ENCODE measurements at places on chromosomes 5 and 9.

DNA sequence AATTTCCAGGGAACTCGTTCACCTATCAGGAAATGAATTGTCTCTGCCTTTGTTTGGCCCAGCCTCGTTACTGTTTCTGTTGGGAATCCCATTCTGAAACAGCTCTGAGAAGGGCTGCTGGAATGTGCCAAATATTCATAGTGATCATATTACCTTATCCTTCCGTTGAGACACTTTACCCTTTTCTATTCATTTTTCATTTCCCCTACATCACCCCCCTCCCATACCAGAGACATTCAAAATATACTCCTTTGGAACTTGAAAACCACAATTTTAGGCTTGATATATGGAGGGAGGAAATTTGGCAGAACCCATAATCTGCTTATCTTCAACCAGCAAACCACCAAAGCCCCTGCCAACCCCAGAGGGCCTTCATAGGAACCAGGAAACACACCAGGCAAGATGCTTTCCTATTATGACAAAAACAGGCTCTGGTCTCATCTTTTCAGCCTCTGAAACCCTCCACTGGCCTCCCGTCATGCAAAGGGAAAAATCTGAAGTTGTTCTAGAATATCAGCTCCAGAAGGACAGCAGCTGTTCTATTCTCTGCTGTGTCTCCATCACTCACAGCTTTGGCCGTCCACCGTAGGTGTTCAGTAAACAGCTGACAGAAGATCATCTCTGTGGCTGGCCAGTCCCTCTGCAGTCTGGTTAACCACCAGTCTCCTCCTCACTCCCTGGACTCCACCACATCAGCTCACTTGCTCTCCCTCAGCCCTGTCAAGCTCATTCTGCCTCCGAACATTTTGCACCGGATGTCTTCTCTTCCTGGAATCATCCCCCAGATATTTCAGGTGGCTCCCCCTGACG, 217.2 kb upstream of the WWC1 start:
- no peak for DNase-seq

DNA sequence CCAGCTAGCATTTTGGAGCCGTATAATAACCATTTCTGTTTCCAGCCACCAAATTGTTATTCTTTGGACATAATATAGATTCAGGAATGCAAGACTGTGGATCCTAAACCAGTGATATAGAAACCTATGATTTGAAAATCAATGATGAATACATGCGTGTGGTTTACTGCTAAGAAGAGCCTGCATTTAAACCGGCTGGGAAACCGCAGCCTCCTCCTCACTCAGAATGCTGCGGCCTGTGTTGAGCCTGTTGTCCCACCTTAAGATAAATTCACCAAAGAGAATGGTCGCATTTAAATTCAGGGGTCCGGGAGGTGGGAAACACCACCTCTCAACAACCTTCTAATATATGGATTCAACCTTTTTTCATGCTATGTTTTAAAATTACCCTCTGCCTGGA, 148.0 kb downstream of the MEF2C start:
- no peak for DNase-seq

- DNase-seq = no peak
Measured at GRCh38 chr9:26656003-26656870, 236.4 kb downstream of the CAAP1 start.

DNA sequence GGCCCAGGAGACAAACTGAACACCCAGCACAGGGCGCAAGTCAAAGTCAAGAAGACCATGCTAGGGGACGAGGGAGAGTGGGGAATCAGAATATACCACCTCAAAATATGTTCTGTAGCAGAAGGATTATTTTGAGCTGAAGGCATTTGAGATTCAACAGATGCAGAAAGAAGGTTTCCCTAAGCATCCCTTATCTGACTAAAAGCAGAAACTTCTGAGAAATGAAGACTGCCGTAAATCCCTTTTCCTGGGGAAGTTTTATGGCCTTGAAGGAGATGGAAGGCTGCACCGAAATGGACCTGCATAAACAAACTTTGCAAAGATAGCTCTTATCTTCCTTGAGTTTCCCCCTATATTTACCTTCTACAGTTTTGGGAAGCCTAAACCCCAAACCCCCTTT, 72.8 kb downstream of the PTTG1 start:
- no peak for DNase-seq

- no peak for DNase-seq
Measured at GRCh38 chr5:111238431-111239225, 14.4 kb downstream of the CAMK4 start.

DNA sequence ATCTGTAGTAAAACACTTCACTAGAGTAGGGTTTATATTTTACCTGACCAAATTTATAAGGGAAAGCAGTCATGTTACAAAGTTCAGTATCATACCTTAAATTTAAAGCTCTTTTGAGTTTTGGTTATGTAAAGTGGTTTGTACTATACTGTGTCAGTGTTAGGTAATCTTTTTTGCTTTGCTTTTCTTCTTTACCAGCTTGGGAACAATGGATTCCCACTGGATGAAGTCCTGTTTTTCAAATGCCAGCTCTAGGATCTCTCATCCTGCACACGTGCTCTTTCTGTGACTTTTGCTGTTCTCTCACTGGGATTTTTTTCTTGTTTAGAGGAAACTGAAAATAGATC, 15.9 kb downstream of the CYSTM1 start:
- DNase-seq = no peak

DNA sequence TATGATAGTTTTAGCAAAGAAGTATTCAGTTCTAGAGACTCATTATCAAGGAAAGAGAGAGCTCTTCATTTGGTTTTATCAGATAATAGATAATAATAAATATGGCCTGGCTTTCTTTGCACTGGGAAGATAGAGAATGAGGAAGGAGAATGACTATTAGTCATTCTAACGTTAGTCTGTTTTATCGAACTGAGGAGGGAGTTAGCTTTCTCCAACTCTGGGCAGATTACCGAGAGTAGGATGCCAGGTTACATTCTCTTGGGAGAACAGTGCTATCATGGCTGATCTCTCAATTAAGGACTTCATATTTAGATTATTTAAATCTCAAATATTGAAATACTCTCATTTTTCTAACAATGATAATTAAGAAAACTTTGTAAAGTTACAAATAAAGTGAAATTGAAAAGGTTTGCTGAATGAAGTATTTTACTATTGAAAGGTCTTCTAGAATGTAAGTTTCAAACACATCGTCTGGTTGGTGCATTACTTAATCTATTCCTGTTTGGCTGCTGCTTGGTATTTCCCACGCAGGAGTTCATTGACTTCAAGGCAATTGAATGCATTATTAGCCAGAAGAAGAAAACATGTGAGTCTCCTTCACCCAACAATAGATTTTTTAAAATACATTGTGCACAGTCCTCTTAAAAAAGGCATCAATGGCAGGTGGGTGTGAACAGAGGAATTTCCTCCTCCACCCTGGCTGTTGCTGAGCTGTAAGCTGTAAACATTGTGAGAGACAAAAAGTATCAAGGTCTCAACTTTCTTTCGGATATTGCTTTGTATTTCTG, 140.8 kb downstream of the C9orf152 start:
- no peak for DNase-seq

- DNase-seq = no peak
Measured at GRCh38 chr5:123873846-123874245, 361.9 kb downstream of the CSNK1G3 start.

- DNase-seq = peak; percentile 22
Measured at GRCh38 chr5:40437452-40437861, 242.3 kb upstream of the PTGER4 start.

GRCh38 chr5:95824747-95825146, 2.2 kb upstream of the GLRX start:
- no peak for DNase-seq

DNA sequence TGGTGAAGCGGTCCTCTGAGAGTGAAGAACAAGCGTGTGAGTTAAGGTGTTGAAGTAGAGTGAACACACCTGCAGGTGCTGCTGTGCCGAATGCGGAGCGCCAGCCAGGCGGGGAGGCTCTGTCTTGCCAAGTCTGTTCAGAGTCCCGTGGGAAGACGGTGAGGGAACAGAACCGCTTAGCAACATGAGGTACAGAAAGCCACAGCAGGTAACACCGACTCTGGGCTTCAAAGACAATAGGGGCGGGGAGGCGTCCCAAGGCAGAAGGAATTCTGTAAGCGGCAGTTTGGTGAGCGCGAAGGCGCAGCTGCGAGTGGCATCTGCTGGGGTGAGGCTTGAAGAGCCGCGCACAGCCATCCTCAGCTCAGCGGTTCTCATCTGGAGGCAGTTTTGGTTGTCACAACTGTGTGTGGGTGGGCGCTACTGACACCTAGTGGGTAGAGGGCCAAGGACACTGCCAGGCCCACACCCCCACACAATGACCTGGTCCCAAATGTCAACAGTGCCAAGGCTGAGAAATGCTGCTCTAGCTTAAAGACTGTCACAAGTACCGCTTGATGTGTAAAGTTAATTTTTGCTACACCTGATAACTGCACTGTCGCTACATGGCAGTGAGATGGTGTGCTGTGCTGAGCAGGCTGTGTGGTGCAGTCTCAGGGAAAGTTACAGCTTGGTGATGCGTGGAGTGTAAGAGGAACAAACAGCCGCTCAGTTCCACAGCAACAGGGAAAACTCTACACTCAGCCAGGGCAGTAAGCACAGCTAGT, 67.4 kb upstream of the TBC1D9B start:
- no peak for DNase-seq

DNA sequence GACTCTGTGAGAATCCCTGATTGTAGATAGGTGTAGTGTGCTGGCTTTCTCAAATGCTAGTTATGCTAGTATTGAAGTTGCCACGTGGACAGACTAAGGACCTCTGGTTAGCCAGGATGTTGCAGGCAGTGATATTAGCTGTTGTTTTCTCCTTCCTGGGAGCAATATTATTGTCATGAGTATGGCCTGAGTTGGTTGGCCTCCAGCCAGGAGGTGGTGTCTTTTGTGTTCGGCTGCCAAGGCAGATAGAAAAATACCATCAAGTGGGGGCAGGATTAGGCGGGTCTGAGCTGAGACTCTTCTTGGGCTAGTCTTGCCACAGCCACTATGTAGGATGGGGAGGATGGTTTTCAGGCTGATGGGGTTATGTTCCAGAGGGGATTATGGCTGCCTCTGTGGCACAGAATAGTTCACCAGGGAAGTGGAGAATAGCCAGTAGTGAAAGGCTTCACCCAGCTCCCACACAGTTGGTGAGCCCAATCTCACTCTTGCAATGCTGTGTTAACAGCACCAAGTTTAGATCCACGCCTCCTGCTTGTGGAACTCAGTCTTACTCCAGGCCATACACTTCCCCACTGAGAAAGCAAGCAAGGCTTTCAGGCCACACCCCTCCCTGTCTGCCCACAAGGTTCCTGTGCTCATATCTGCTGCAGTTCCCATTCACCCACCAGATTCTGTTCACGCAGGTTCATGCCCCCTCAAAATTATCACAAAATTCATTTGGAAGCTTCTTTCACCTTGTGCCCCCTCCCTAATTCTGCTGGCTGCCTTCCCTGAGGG, 31.2 kb downstream of the GHR start:
- DNase-seq = no peak

- DNase-seq = no peak
Measured at GRCh38 chr5:124087752-124088151, 575.8 kb downstream of the CSNK1G3 start.

GRCh38 chr5:122101636-122102285, 23.7 kb upstream of the LOX start:
- DNase-seq = no peak

DNA sequence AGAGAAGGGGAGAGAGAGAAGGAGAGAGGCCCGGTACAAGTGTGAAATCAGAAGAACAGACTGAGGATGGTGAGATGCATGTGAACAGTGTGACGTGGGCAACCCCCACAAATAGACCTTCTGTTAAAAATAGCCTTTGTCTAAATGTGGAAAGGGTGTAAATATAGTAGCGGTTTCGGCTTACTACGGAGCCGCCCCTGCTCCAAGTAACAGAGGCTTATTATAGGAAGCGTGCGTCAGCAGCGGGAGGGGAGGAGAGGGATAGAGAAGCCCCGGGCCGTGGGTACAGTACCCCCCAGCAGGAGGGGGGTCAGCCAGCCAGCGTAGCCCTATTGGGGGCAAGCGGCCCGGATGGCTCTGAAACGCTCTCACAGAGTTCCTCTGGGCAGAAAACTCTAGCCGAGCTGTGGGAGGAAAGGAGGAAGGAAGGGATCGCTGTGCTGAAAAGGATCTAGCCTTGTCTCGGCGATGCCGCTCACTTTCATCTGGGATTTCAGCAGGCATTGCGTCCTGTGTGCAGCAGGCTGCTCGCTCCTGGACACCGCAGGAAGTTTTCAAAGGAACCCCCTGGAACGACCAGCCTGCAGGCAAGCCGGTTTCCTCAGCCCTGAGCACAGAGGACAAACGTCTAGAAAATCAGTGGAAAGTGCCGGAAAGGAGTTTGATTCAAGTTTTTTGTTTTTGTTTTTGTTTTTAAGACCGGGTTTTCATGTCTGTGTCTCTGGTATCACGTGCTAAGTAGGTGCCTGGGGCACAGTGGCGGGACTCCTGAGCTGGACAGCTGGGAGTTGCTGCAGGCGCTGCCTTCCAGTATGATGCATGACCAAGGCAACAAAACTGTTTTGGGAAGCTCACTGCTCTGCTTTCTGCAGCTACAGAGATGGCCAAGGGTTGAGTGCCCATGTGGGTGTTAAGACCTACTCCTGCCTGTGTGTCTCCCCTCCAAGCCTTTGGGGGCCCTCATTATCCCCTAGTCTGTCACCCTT, 146.6 kb downstream of the SEC61B start:
- no peak for DNase-seq

DNA sequence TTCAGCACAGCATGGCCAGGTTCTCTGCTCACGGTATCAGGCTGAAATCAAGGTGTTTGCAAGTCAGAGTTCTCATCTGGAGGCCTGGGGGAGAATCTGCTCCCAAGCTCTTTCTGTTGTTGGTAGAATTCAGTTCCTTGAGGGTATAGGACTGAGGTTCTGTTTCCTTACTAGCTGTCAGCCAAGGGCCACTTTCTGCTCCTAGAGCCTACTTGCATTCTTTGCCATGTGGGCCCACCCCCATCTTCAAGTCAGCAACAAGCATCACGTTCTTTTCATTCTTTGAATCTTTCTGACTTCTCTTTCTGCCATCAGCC, 7.4 kb upstream of the CDC42SE2 start:
- DNase-seq = no peak

- no peak for DNase-seq
Measured at GRCh38 chr5:3376611-3377010, 219.0 kb upstream of the IRX1 start.
